AG04449 (cell line): ENCODE measurements at places on chromosomes 3 and 15.

GRCh38 chr15:41620536-41621199 lies 39.5 kb upstream of the MGA start:
- DNase-seq: no peak

GRCh38 chr15:91664224-91664836 lies 189.2 kb upstream of the SLCO3A1 start:
- no peak for DNase-seq

DNA sequence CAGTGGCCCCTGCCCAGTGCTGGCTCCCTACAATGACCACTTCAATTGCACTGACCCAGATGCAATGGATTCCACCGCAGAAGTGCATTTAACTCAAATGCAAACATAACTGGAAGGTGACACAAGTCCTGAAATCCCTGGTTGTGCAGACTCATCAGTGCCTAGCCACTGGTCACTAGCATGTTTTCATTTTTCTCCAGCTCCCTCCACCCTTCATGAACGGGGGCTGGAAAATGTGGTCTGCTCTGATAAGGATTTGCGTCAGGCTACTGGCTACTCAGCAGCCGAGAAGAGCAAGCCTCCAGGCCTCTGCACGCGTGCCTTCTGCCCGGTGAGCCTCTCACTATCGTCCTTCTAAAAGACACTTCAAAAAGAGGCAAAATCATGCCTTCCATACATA lies 27.4 kb upstream of the FURIN start:
- DNase-seq: no peak

- DNase-seq: no peak
Observed at GRCh38 chr15:62450061-62450460, 285.0 kb upstream of the C2CD4B start.

DNA sequence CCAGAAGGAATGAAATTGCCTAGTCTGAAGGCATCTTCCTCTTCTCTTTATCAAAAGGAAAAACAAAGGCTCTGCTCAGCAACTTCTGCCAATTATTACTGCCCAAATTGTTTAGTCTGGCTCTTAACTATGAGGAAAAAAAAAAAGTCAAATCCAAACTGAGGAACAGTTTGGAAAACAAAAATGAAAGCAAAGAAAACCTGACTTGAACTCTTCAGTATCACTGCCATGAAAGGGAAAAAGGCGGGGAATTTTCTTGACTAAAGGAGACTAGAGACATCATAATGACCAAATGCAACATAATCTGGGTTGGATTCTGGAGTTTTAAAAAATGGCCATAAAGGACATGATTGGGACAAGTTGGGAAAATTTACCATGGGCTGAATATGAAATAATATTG lies 156.3 kb downstream of the STT3B start:
- DNase-seq: no peak

DNA sequence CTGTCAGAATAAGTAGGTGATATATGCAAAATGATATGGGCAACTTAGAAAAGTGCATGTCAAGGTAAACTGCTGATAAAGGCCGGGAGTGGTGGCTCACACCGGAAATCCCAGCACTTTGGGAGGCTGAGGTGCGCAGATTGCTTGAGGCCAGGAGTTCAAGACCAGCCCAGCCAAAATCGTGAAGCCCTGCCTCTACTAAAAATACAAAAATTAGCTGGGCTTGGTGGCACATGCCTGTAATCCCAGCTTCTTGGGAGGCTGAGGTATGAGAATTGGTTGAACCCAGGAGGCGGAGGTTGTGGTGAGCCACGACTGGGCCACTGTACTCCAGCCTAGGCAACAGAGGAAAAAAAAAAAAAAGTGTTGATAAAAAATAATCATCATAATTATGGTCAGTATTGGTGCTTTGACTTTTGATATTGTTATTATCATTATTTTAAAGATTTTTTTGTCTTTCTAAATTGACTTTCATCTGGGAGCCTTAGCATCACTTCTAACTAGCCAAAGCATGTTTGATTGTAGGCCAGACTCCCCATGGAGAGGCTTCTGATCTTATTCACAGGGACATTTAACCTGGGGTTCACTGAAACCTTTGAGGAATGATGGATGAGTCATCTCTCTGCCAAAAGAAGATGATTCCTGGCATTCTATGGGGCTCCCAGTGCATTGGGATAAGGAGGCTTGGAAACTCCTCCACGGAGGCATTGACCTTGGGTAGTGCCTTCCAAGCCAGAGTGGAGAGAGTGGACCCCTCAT lies 5.6 kb downstream of the ZBTB38 start:
- DNase-seq: no peak

DNA sequence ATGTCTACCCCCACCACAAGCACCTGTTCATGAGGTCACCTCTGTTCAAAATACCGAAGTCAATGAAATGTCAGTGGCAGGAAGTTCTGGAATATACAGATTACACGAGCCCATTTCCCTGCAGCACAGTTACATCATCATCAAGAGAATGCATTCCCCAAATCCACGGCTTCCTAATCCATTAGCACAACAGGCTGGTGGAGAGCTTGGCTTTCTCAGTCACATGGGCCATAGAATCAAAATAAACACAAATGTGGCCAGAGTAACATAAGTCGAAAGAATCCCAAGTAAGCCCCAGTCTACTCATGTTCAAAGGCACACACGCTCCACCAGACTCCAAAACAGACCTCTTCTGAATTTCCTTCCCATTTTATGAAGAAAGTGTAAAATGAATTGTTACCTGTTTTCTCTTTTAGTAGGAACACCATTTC lies 419.3 kb downstream of the MAGI1 start:
- peak; percentile 16 for DNase-seq

GRCh38 chr3:35932995-35933394 lies 293.7 kb downstream of the ARPP21 start:
- DNase-seq: no peak

DNA sequence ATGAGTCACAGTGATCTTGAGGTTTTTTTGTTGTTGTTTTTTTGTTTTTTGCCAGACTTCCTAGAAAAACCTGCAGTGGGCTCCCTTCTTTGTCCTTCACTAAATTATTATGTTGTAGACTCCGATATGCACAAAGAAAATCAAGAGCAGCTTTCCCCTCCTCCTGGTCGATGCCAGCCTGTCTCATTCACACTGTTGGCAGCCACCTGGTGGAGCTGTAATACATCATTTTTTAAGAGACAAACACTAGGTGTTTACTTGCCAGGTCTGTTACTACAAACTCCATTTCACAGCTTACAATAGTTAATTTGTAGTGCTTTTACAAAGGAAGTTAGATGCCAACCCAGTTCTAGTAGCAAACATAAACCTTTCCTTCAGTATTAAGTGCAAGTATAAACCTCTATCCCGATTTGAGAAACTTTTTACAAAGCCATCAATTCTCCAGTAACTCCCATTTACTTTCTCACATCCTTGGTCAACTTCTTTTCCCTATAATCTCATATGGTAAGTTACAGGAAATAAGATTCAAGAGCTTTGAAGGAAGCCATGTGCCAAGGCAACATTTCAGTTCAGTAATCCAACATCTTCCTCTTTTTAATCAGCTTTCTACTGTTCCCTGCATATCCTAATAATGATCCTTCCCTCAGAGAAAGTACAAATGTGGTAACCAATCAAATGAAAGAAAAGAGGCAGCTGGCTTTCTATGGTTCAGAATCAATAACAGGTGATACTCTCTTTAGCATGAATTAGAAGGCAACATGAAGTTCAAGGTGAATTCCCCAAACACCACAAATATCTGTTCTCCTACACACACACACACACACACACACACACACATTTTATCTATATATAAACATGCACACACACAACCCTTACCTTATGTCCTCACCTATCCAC lies 14.0 kb downstream of the AAGAB start:
- no peak for DNase-seq

DNA sequence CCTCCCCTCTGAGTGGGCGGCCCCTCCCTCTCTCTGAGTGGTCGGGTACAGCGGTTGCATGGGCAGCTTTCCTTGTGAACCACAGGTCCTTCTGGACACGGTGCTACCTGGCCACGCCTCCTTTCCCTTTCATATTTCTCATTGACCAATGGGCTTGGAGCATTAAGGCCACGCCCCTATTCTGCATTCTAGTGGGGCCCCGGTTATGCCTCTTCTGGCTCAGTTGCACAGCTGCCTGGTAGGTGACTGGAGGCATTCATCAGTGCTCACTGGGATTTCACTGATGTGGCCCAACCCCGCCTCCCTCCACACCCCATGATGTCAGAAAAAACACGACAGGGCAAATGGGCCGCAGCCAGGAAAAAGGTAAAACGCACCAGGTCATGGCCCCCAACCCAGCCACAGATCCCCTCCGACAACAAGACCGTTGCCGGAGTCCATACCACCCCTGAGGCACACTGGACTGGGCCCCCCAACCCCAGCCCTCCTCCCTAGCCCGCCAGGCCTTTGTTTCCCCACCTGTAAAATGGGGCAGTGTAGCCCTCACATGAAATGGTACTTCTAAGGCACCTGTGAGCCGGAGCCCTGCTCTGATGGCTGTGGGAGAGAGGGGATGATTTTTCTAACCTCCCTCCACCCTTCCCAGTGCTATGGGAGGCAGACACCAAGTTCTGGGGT lies 26.3 kb downstream of the NGRN start:
- no peak for DNase-seq

DNA sequence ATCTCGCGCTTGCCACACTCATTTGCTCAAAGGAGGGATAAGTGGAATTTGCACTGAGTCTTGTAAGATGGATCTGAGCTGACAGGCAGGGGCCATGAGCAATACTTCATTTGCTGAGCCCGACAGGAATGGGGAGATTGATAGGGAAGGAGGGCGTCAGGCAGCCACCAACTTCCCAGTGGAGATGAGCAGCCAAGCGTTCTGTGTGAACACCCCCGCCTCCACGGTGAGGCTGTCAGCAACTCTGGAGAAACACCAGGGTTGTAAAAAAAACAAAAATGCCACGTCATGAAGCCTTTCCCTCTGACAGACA lies 36.8 kb downstream of the TLE3 start:
- no peak for DNase-seq

DNA sequence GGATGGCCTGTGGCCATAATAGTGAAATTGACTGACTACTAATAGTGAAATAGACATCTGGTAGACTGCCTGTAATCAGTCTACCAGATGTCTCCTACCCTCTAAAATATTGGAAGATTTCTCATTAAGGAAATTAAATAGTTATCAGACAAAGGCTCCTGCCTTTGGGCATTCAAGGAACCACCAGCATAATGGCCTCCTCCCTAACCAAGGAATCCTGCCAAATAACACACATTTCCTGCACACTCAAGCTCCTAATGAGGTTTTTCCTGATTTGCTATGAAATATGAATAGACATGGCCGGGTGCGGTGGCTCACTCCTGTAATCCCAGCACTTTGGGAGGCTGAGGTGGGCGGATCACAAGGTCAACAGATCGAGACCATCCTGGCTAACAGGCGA lies 14.6 kb downstream of the NUSAP1 start:
- no peak for DNase-seq
